ENCODE measurements at places on chromosomes 2 and 18.

GRCh38 chr2:219946529-219946928 lies 319.1 kb downstream of the SLC4A3 start:
- no peak for DNase-seq

- no peak for DNase-seq
These were observed 490.6 kb upstream of the HS6ST1 start for GRCh38 chr2:128809259-128809636.

GRCh38 chr2:19799881-19800780 lies 101.7 kb downstream of the TTC32 start:
- DNase-seq, result no peak

GRCh38 chr18:75097491-75098225 lies 111.3 kb downstream of the PTGR3 start:
- no peak for DNase-seq

DNA sequence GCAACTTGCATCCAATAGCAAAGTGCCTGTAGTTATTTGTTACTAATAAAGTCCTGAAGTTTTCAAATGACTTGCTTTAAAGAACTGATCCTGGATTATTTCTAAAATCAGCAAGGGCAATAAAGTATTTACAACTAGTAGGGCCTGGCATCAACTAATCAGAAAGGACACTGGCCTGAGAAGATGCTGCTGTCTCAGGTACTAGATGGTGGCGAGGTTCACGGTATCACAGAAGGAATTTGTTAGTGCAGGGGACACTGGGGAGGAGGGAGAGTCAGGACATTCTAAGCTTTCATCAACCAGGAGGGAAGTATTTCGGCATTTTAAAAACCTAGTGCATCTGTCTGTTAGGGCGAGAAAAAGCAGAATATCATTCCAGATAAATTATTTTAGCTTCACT lies 440.2 kb upstream of the LYPD1 start:
- no peak for DNase-seq

- no peak for DNase-seq
These were observed 29.9 kb upstream of the NAPG start for GRCh38 chr18:10495936-10496335.

All from stimulated activated CD4-positive, alpha-beta T cell treated with anti-CD3 and anti-CD28 coated beads, Interleukin-12 subunit alpha, Interleukin-12 subunit beta, amount 100 ng/mL, for 24 hours (primary cell).